ENCODE measurements at places on chromosomes 3 and 15.

- DNase-seq, result no peak
Observed at GRCh38 chr3:104961851-104962250, 404.9 kb upstream of the ALCAM start.

GRCh38 chr3:96236522-96236921 is 577.9 kb upstream of the EPHA6 start:
- DNase-seq, result no peak

DNA sequence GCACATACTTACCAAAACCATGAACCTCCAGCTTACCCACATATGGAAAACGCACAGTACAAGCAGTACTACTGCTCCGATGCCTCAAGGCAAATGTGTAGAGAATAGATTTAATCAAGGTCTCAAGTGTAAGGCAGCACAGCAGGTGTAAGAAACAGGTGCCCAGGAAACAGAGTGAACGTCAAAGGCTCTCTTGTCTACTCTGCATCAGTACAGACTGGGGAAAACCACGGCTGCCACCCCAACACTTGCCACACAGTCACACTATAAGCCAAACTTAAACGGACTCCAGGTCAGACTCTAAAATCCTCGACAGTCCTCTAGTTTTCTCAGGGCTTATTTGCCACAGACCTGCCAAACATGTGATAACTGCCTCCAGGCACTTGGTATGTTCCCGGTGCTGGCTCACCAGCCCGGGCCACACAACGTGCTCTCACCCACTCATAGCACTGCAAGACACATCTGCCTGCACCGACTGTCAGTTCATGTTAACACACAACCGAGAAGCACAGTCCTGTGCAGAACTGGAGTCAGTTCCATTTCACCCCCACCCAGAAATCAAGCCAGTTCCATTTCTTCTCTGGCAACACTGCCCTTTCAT is 30.6 kb downstream of the ABCC5 start:
- no peak for DNase-seq

DNA sequence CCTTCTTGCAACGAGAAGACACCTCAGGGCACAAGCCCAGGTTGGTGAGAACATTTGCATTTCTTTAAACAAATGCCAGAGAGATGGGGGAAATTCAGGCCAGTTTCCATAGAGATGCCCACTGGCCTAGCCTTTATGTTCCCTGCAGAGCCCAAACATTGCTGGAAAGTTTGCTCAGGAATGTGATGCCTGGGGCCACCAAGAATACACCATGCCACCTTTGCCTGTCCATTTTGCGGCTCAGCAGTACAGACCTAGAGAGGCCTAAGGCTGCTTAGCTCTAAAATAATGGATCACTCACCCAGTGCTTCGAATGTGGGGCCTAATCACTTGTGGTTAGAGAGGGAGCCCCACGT is 210.0 kb downstream of the RPLP1 start:
- DNase-seq, result no peak

DNA sequence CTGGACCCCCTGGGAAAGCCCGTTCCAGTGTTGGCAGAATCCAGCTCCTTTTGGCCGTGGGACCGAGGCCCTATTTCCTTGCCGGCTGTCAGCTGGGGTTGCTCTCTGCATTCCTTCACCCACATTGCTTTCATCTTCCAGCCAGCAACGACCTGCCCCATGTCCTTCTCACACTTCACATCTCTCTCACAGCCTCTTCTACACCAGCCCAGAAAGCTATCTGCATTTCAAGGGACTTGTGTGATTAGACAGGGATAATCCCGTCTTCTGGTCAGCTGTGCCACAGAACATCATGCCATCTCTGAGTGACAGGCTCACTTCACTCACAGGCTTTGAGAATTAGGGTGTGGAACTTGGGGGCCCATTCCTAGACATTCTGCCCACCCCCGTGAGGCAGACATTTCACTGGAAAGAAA is 16.4 kb downstream of the EFCC1 start:
- no peak for DNase-seq

DNA sequence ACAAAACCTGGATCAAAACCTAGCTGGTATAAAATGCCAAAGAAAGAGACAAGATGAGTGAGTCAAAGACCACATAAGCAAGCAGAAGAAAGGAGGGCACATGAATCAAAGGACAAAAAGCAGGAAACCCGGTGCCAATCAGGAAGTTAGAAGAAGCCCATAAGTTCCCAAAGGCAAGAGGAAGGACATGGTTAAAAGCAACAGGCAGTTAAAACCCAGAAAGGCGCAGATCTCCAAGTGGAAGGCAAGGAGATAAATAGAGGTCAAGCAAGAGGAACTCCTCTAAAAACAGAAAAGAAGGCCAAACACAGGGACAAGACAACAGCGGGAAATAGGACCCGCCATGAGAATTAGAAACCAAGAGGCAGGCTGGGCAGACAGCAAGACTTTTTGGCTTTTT is 4.4 kb downstream of the TMOD2 start:
- no peak for DNase-seq

GRCh38 chr3:188021041-188021440 is 132.9 kb upstream of the LPP start:
- no peak for DNase-seq

DNA sequence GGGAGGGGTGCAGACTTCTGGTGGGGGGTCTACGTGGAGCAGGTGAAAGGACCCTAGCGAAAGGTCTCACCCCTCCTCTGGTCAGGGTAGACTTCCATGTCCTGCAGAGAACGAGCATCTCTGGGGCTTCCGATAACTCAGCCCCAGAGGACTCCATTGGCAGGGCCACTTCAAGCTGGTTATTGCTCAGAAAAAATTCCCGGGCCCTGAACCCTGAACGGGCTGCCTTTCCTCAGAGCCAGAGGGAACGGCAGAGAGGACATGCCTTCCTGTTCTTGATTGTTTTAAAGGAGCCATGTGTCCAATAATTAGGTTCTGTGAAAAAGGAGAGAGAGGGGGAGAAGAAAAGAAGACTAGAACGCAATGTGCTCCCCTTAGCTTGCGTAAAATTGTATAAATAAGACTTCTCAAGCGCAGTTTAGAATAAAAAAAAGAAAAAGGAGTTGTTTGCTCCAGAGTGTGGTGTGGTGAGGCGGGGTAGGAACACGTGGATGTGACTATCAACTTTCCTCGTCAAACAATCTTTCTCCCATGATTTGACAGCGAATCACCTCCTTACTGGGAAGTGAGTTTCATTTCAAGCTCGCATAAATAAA is 193.4 kb upstream of the UBE2E1 start:
- DNase-seq, result no peak

DNA sequence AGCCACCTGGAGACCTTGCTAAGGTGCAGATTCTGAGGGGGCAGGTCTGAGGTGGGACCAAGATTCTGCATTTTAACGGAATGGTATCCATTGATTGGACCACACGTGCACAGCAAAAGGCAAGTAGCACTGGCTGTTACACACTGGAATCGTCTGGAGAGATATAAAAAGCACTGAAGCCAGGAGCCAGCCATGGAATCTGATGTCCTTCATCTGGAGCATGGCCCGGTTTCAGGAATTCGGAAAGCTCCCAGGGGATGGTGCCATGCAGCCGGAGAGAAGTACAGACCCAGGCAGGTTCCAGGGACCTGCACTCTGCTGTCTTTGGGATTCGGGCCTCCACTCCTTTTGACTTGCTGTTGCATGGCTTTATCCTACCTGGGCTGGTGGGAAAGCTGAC is 28.8 kb upstream of the PRR20G start:
- no peak for DNase-seq

- DNase-seq, result no peak
Observed at GRCh38 chr3:11053926-11054503, 61.5 kb downstream of the SLC6A1 start.

DNA sequence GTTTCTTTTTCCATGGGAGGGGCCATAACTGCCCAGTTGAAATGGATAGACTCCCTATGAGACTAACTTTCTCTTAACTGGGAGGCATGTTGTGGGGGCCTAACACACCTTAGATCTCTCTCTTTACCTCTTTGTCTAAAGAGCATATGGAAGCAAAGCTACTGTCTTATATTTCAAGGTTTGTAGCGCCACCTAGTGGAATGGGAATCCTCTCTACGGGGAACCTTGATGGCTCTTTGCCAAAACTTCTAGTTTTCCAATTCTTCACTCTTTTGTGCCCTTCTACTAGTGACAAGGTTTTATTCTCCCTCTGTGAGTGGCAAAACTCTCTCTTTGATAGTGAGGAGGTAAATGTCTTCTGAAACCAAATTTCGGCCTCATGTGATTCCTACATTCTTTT is 1030.4 kb upstream of the CADM2 start:
- no peak for DNase-seq

DNA sequence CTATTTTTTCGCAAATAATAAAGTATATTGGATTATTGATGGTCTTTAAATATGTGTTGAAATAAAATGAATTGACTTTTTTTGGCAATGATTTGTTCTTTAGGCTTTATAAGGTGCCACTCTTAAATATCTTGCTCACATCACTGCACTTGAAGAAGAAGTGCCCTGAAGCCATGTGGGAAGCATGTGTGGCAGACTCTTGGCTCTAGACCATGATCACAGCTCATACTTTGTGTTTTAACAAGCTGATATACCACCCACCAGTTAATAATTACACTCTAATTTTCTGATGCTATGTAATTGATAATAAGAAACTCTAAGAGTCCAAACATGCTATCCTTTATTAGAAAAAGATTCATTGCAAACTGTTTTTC is 52.1 kb upstream of the TGFBR2 start:
- no peak for DNase-seq

GRCh38 chr3:34078418-34078817 is 280.0 kb downstream of the PDCD6IP start:
- DNase-seq, result no peak

GRCh38 chr3:17231537-17232261 is 346.9 kb downstream of the PLCL2 start:
- DNase-seq, result no peak

- DNase-seq, result no peak
Observed at GRCh38 chr3:152209776-152210175, 59.0 kb upstream of the MBNL1 start.

GRCh38 chr15:101162701-101163483 is 89.0 kb downstream of the CHSY1 start:
- DNase-seq, result no peak

DNA sequence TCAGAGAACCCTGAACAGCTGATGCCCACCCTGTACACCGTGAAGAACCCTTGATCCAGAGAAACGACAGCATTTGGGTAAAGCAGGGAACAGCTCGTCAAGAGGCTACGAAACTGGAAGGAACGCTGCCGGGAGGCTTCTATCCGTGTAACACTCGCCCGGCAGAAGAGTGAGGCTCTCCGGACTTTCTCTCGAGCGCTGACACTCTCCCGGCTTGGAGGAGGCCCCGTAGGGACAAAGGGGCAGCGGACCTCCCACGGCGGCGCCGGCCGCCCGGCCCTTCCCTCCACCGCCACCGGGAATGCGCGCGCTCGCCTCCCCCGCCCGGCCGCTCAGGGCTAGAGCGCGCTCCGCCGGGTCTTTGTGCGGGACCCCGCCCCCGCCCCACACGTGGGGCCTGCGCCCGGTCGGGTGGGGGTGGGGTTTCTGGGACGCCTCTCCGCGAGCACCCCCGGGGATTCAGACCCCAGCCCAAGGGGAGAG is 1.7 kb downstream of the HYAL2 start:
- no peak for DNase-seq

DNA sequence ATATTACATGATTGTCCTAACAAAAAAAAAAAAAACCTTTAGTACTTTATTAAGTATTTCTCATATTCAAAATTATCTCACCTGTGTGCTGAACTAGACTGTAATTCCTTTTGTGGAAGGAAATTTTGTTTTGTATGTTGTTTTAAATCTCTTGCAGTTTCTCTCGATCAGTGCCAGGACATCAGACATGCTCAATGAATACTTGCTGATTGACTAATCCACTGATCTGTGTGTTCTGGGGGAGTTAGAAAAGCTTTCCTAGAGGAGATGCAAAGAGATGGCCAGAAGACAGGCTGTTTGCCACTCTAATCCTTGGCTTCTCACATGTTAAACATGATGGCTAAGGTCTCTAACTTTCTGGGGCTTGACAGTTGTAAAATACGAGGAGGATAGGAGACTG is 233.3 kb upstream of the NR2E3 start:
- no peak for DNase-seq

GRCh38 chr3:122985539-122985938 is 42.0 kb downstream of the SEMA5B start:
- no peak for DNase-seq

DNA sequence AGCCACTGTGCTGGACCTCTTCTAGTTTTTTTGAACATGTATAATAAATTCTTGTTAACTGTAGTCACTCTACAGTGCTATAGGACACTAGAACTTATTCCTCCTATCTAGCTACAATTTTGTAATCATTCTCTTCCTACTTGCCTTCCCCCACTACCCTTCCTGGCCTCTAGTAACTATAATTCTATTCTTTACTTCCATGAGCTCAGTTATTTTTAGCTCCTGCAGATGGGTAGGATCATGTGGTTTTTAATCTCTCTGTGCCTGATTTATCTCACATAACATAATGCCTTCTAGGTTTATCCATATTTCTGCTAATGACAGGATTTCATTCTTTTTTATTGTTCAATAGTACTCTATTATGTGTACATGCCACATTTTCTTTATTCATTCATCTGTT is 113.2 kb upstream of the FGF7 start:
- no peak for DNase-seq

GRCh38 chr3:108131475-108132134 is 40.8 kb upstream of the CD47 start:
- DNase-seq, result no peak

DNA sequence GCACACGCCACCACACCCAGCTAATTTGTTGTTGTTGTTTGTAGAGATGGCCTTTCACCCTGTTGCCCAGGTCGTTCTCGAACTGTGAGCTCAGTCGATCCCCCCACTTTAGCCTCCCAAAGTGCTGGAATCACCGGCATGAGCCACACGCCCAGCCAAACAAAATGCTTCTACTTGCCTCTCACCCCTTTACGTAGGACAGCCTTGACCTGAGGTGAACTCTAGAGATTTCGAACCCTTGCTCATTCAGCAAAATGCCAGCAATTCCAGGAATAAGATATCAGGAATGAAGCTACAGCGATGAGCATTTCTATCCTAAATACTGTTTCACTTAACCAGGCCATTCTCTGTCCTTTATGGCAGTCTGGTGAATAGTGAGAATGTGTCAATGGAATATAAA is 135.0 kb downstream of the LRRK1 start:
- DNase-seq, result no peak

DNA sequence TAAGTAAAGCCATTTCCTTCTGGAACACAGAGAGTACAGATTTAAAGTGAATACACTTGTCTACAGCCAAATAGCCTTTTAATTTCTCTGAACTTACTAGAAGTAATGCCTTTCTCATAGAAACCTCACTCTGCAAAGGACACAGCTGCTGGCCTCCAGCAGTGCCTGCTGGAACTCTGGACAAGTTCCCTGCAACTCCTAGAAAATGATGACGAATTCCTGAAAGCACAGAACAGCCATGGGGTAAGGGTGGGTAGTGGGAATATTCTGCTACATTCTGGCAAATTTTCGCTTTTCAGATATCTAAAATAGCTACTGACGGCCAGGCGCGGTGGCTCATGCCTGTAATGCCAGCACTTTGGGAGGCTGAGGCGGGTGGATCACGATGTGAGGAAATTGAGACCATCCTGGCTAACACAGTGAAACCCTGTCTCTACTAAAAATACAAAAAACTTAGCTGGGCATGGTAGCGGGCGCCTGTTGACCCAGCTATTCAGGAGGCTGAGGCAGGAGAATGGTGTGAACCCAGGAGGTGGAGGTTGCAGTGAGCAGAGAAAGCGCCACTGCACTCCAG is 34.4 kb downstream of the RYK start:
- DNase-seq, result no peak
